Suppressor macrophage (primary cell): ENCODE measurements at places on chromosomes 2 and 18.

DNA sequence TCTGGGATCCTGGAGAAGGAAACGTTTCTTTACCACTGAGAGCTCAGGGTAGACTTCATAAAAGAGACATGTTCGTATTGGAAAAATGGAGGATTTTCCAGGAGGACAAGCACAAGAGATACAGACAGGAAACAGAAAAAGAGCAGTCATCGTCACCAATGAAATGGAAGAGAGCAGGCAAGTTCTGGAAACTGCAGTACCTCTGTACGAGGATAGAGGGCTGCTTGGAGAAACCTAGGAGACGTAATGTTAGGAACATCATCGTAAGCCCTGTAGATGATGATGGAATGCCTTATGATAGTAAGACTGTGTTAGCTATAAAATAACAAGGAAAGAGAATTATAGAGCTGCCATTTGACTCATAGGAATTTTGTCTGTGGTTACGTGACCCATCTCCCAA, 121.1 kb upstream of the KLHL14 start:
- DNase-seq: no peak

GRCh38 chr2:27086724-27087593, at the start of gene KHK:
KHK (plus strand) TSS chr2:27086772; CDS start chr2:27087260, 488 bp downstream.
- DNase-seq: peak; percentile 31

GRCh38 chr2:150282357-150282756, 205.1 kb downstream of the RND3 start:
- DNase-seq: no peak

DNA sequence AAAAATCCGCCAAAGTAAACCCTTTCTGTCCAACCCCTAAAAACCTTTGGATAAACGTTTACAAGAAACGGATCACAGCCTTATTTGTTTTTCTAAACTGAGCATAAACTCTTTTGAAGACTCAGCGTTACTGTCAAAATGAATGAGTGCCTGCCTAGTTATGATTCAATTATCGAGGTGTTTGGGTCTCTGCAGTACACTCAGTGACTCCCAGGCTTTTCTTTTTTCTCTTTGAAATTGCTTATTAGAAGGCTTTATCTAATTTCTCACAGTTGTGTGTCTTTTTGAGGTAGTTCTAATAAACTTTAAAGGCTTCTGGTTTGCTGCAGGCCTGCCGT, 663 bp downstream of the RHBDD1 start:
- DNase-seq: no peak

DNA sequence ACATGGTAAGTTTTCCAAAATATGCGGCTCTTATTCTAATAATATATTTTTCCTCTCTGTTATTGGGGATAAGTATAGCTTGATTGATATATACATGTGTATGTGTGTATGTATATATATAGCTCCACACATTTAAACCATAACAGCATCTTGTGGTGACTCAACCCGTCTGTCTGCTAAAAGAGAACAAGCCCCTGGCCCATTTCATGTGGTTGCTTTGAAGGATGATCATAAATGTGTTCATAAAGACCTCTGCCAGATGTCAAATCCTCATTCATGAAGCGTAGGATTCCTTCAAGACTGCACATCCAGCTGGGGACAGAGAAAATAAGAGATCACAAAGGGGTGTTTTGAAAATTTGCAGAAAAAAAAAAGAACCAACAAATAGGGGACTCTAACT, 79.3 kb downstream of the RHOB start:
- DNase-seq: no peak

DNA sequence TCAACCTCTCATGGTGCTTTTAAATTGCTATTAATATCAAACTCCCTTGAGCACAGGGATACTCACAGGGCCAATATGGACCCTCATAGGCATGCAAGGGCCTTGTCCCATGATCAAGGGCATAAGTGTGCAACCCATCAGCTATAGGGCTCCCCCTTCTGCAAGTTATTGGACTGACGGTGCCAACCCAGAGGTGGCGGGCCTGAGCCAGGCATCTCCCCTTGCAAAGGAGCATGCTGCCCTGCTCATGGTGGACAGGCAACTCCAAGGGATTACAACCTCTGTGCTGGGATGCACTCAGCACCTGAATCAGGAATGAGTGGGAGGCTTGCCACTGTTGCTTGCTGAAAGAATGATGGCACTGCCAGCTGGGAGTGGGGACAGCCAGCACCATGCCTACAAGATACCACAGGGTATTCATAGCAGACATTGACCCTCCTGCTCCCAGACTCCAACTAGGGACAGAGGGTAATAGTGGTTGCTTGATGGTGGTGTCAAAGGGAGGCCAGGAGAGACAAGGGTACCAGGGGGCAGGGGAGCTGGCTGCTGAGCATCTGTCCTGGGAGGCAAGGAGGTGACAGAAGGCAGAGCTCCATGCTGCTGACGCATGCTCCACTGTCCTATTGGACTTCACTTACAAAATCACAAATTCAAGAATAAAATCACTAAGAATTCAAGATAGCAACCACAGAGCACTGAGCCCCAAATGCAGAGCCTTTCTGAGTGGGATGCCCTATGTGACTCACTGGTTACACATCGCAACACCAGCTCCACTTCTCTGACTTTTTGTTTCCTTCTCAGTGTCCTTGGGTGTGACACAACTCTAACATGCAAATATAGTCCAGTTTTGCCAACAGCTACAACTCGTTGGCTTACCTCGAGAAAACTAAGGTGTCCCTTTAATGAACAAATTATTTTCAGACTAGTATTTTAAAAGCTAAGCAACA, 157.1 kb upstream of the CCDC150 start:
- no peak for DNase-seq

GRCh38 chr2:181738074-181738473, 57.8 kb upstream of the NEUROD1 start:
- no peak for DNase-seq

GRCh38 chr2:156189584-156189983, 142.9 kb downstream of the NR4A2 start:
- DNase-seq: no peak

DNA sequence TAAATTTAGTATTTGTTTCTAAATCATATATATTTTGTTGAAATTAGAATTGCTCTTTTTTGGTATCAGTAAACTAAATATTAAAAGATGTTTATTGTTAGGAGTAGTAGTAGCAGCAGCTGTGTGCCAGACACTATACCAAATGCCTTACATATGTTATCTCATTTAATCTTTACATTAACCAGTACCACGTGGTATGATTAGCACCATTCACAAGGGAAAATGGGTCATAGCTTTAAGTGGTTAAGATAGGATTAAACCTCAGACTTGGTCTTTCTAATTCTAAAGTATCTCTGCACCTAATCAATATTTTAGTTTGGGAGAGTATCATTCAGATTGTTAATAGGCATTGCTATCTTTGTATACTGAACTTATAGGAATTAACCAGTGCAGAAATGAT, 29.0 kb downstream of the PSMD14 start:
- DNase-seq: no peak

DNA sequence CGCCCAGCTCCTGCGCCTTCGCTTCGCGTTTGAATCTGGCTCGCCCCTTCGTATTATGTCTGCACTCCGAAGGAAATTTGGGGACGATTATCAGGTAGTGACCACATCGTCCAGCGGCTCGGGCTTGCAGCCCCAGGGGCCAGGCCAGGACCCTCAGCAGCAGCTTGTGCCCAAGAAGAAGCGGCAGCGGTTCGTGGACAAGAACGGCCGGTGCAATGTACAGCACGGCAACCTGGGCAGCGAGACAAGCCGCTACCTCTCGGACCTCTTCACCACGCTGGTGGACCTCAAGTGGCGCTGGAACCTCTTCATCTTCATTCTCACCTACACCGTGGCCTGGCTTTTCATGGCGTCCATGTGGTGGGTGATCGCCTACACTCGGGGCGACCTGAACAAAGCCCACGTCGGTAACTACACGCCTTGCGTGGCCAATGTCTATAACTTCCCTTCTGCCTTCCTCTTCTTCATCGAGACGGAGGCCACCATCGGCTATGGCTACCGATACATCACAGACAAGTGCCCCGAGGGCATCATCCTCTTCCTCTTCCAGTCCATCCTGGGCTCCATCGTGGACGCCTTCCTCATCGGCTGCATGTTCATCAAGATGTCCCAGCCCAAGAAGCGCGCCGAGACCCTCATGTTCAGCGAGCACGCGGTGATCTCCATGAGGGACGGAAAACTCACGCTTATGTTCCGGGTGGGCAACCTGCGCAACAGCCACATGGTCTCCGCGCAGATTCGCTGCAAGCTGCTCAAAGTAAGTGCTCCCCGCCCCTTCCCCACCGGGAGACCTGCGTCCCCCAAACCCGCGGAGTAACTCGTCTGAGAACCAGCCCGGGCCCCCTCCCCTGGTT, 453 bp downstream of the KCNJ3 start:
- no peak for DNase-seq

DNA sequence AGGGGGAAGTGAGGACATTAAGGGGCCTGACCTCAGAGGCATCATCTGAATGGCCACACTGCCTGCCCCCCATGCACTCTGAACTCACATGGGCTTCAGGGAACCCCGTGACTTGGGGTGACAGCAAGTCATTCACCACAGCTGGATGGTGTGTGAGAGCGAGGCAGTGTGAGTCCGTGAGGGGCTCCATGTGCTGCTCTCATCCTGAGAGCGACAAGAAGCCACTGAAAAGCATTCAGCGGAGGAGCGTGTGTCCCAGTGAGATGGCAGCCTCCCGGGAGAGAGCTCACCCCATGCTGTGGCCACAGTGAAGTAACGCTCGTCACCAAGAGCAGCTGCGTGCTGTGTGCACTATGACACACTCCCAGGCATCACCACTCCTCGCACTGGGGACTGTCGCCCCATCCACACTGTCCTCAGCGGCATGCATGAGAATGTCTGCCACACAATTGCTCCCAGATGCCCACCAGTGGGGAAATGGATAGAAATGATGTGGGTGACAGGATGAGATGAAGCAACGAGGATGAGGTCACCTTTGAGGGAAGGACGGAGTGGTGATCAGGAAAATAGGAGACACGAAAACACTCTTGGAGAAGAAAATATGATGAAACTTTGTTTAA, 213.0 kb upstream of the RAB6C start:
- no peak for DNase-seq

DNA sequence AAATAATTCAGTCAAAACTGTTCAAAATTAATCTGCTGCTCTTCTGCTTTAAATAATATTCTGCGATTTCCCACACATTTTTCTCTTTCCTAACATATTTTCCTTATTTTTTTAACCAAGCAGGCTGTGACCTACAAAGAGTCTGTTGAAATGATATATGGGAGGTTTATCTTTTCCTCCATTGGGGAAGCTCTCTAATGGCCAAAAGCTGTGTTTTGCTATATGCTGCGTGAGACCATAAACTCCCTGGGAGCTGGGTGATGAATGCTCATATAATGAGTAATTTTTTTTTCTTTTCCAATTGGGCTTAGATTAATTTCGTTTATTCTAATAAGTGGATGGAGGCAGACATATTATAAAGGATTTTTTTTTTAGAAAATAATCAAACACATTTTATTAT, 72.2 kb upstream of the MAP2 start:
- no peak for DNase-seq

- no peak for DNase-seq
Measured at GRCh38 chr2:67486041-67486796, 89.1 kb downstream of the ETAA1 start.

DNA sequence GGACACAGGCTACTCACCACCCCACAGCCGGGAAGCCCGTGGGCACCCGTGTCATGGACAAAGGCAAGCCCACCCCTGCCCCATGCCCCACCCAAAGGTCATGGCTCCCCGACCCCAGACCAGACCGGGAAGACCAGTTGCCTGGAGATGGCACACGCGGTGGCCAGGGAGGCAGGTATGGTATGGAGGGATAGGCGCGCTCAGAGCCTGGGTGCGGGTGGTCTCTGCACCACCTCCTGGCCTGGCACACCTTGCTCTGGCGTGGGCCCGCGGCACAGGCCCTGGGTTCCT, 51.2 kb downstream of the BIN1 start:
- DNase-seq: no peak

DNA sequence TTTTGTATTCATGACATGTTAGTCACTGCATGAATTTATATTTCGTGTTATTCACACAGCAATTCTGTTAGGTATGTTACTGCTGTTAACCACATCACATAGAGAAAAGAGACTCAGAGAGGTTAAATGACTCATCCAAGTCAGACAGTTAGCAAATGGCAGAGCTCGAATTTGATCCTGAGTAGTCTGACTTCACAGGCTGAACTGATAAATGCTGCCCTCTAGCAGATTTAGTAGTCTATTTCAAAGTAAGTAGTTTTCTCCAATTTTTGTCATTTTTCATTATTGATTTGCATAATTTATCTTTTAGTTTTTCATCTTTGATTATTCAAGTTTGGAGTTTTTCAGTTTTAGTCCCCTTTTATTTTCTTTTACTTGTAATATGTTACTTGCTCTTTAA, 58.3 kb downstream of the WDR7 start:
- DNase-seq: peak; percentile 61

- no peak for DNase-seq
Measured at GRCh38 chr18:48399303-48400075, 9.7 kb downstream of the ZBTB7C start.

- DNase-seq: no peak
Measured at GRCh38 chr2:72011370-72011689, 136.3 kb downstream of the CYP26B1 start.

DNA sequence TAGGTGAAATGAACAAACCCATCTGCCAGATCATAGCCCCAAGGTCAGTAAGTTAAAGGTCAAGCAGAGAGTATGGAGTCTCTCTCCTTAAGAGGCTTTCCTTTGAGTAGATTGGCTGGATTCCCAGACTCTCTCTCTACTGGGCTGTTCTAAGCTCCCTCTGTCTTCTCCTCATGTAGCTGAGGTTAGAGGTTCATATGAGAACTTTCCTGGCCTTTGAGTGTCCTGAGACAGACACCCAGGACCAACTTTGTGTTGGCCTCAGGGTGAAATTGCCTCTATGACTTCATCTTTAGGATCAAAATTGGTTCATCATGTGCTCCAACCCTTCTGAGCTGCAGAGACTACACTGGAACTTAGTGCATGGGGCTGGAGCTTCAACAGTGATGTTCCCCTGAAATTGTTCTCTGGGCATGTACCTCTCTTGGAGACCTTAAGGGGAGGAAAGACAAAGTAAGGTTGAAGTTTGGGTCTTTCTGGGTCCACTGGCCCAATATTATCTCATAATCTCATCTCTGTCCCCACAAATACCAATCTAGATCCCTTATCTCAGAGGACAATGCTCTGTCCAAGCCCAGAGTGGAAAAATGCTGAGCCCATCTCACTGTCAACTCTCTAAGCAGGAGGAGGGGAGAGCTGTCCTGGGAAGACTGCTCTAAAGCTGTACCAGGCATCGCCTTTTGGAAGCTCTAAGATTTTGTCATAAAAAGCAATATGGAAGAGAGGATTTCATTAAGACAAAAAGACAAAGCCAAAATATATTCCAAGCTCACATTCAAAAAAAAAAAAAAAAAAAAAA, 177.3 kb upstream of the ARL4C start:
- DNase-seq: no peak

- no peak for DNase-seq
Measured at GRCh38 chr2:216915557-216916150, 55.8 kb upstream of the TNP1 start.

- no peak for DNase-seq
Measured at GRCh38 chr2:24253303-24253919, 78.6 kb downstream of the FAM228A start.

GRCh38 chr2:96072746-96073145, 38.0 kb upstream of the GPAT2 start:
- no peak for DNase-seq

GRCh38 chr2:145930318-145930717, 1410.4 kb upstream of the ZEB2 start:
- no peak for DNase-seq

- DNase-seq: peak; percentile 91
Measured at GRCh38 chr2:112794131-112794733, 9.9 kb upstream of the IL1A start.

- DNase-seq: peak; percentile 62
Measured at GRCh38 chr2:231708773-231709635, 679 bp downstream of the PTMA start.

GRCh38 chr18:75209951-75210258, 692 bp upstream of the TSHZ1 start:
- no peak for DNase-seq
